ENCODE measurements at places on chromosomes 7 and 10.
A peak's percentile ranks its signal among the peaks of the same experiment; 100 is the strongest.

- no peak for DNase-seq
Observed at GRCh38 chr10:128046953-128047290, 79.3 kb downstream of the MKI67 start.

DNA sequence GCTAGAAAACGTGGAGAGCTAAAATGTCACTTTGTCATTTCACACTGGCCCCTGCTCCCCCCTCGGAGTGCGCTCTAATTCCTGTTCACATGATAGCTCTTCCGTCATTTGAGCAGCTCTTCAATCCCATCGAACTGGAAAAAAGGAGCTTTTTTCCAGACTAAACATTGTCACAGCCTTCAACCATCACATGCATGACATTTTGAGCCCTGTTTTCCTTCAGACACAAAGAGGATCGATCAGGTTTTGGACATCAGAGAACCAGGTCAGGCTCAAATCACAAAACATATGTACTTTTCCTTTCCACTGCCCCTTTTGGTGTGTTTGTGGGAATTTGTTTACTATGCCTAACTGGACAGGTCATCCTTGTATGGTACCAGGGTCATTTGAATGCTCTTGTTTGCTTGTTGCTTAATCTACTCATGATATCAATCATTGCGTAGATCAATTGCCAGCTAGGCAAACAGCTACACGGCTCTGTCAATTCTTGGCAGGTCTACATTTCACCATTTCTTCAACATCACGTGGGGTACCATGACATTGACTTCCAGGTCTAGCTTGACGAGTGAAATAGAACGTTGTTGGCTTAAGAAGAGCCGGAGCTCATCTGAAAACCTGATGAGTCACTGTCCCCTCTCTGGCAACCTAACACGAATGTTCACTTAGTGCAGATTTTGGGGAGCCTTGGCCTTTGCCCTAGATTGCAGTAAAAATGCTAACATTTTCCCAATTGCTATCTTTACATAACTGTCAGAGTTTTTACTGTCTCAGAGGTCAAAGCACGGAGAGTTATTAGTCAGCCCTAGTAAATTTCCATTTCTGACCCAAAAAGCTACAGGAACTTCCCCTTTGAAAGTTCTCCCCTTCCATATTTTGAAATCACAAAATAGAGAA is 87.3 kb downstream of the LYZL2 start:
- no peak for DNase-seq

- DNase-seq = no peak
Observed at GRCh38 chr10:88254091-88254490, 329.0 kb downstream of the RNLS start.

DNA sequence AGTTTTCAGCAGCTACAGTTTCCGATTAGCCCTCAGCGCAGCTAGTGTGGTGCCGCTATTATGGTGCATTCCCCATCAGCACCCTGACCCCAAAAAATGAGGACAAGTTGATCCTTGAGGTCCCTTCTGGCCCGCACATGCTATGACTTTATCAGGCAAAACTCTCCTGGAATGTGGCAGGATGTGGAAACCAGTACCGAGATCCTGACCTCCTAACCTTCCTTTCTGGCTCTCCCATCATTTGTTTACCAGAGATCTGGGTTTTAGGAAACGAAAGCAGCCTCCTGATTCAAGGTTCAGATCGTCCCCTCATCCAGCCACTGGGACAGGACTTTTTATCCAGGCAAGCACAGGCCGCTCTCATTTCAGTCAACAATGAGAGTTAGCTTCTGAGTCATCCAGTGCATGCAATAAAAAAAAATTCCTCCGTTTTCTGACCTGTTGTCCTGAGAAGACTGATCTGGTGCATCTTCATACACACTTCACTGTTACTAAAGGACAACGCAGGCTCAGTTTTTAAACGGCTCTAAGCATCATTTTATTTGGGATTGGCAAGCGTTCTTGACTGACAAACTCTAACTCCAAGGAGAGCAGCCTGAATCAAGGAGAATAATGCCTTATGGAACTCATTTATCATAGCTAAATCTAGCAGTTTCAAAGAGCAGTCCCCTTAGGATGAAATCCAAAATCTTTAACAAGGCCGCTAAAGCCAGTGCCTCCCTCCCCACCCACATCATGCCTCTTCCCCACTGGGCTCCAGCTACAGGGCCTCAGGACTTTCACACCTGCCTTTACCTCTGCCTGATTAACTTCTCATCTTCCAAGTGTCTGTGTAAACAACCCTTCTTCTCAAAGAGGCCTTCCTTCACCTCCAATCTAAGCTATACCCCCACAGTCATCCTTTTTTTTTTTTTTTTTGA is 17.1 kb downstream of the PDLIM1 start:
- DNase-seq = no peak

- peak; percentile 86 for DNase-seq
Observed at GRCh38 chr7:1065585-1066241, 21.4 kb downstream of the GPR146 start.

- no peak for DNase-seq
Observed at GRCh38 chr7:41175435-41175834, 527.5 kb downstream of the INHBA start.

- DNase-seq = no peak
Observed at GRCh38 chr10:132117636-132118190, 52.0 kb downstream of the JAKMIP3 start.

GRCh38 chr7:47473499-47474210 is 108.3 kb downstream of the TNS3 start:
- DNase-seq = no peak

Data from activated T-cell treated with anti-CD3 and anti-CD28 coated beads, Interleukin-2, amount 50 U/mL, for 1 hour (primary cell).